Activated CD4-positive, alpha-beta T cell treated with anti-CD3 and anti-CD28 coated beads, Interleukin-2, amount 10 ng/mL, durations not matched to agents 24 days and 14 days (primary cell): ENCODE measurements at places on chromosomes 7 and 10.

DNA sequence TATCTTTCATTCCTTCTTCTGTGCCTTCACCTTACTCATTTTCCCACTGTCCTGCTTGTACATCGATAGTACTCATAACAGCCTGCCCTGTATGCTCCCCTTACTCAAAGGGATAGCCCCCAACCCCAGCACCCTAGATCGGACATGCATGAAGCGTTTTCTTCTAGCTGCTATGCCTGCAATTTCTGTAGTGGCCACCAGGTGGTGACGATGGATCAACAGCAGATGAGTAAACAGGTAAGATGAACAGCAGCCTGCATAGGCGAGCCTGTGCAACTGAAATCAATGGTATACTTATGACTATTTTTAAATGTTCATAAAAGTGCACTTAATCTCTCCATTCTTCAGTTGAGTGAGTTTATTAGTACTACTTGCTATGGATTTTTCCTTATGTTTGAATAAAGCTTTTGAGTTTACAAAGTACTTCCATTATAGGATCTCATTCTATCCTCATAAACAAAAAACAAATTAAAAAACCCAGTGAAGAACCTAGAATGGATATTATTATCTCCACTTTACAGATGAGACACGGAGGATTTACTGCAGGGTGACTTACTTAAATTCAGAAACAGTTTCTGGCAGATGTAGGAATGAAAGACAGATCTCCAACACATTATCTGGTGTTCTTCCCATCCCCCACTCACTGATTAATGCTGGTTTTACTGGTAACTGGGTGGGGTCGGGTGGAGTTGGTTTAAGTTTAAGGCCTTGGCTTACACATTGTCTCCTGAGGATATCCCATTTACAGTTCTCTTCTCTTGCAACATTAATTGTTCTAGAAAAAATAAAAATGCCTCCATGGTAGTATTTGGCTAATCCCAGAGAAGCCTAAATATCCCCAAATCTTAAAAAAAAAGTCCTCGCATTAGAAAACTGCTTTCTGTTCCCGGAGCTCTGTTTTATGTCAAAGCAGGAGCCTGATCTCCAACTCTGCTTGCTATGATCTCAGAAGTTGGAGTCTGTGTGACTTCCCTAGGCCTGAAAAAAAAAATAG is 222.1 kb downstream of the GLI3 start:
- DNase-seq: peak; percentile 66

DNA sequence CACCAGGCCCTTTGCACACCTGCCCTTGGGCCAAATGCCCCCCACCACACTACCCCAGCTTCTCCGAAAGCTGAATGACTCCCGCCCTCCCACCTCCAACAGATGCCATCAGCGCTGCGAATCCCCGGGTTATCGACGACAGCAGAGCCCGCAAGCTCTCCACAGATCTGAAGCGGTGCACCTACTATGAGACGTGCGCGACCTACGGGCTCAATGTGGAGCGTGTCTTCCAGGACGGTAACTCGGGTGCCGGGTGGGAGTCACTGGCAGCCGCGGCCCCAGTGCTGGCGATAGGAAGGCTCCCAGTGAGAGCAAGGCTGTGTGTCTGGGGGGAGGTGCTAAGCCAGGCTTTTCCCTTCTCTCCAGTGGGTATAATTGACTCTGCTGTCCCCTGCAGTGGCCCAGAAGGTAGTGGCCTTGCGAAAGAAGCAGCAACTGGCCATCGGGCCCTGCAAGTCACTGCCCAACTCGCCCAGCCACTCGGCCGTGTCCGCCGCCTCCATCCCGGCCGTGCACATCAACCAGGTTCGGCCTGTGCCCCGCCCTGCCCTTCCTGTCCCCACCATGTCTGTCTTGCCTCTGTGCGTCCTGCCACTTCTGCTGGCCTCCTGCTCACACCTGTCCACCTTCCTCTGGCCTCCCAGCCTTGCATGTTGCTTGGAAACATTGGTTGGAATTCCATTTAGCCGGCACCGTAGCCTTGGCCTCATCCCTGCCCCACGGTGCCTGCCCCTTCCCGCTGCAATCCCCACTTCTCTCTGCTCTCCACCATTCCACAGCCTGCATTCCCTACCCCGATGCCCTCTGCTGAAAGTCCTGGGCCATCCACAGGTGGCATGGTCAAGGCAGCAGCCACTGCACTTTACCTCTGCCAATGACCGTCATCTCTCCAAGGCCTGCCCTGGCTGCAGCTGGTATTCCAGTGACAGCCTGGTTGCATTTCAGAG is 32.1 kb downstream of the AGAP3 start:
- no peak for DNase-seq

DNA sequence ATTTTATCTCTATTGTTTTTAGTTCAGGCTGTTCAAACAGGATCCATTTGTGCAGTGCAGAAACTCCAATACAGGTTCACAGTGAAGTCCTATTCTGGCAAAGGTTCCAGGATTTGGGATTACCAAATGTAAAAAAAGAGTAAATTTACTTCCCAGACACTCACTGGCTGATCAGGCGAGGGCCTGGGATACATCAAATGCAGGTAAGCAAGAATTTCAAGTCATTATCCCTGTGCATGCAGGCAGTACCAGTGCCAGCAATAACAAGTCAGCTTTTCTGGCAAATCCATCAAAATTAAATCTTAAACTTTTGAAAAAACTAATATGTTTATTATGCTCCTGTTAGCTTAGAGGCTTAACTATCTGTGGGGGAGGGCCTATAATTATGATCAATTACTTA is 6.3 kb downstream of the CDK6 start:
- DNase-seq: no peak

- no peak for DNase-seq
Observed at GRCh38 chr7:82886324-82886723, 276.4 kb downstream of the PCLO start.

DNA sequence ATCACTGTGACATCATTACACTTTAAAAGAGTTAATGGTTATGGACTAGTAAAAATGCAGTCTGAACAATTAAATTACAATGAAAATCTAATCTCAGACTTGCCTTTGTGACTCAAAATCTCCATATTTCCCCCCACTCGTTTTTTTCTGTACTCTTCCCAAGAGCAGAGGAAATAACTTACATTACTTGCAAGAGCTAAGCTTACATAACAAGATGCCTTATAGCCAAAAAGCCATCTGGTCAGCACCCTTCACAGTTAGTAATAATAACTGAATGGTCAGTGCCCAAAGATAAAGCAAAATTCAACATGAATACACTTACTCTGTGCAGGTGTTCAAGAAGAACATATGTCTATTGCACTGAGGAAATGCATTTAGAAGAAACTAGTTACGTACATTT is 1381.5 kb upstream of the CELF2 start:
- DNase-seq: no peak

DNA sequence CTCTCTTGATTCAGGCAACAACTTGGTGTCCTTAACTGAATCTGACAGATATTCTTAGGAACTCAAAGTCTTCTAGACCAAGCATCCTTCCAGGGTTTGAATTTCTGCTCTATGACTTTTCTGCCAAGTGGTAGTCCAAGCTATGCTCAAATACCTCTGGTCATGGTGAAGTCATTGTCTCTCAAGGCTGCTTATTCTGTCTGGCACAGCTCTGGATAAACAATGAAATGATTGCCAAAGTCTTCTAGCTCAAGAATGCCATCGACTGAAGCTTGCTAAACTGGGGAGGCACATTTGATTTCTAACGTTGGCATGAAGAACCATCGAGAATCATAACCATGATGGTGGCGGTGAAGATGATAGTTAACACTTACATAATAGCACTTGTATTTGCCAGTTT is 116.2 kb upstream of the MKX start:
- no peak for DNase-seq

- DNase-seq: no peak
Observed at GRCh38 chr10:124197371-124198124, 104.2 kb upstream of the CHST15 start.
